ENCODE measurements at places on chromosomes 3 and 15.

DNA sequence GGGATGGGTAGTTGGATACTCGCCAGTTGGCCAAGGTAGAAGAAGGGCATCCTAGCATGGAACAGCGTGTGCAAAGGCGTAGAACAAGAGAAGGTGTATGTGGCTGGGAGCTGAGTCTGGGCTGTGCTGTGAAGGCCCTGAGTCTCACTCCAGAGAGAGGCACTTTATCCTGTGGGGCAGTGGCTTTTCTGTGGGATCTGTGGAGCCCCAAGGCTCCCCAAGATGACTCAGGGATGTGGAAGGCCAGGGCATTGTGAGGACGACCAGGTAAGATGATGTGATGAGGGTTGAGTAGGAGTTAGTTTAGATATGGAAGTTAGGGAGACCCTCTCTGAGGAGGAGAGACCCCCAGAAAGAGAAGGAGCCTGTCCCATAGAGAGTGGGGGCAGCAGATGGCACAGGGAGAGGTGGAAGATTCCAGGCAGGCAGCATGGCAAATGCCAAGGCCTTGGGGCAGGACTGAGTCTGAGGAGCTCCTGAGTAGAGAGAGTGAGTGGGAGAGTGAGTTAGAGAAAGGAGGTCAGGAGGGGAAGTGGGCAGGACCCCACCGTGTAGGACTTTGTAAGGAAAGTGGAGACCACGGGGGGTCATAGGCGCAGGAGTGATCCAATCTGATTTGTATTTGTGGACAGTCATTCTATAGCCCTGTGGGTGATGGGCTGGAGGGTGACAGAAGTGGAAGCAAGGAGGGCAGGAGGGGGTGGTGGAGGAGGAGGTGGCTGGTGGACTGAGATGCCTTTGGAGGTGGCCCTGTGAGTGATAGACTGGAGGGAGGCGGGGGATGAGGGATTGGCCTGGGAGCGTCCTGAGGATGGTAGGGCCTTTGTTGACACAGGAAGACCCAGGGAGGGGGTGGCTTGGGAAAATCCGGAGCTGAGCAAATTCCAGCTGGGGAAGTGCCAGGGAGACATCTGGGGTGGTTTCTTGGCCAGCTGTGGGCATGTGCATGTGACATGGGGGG, 50.3 kb downstream of the FBLN2 start:
- DNase-seq = peak; percentile 9

- DNase-seq = no peak
Measured at GRCh38 chr3:55641964-55642363, 154.9 kb upstream of the WNT5A start.

GRCh38 chr15:52483707-52484106, 45.0 kb downstream of the MYO5A start:
- DNase-seq = no peak

- no peak for DNase-seq
Measured at GRCh38 chr3:13417166-13417947, 2.8 kb downstream of the NUP210 start.

- no peak for DNase-seq
Measured at GRCh38 chr3:52343946-52344600, 28.0 kb downstream of the DNAH1 start.

GRCh38 chr3:24586920-24587319, 92.3 kb upstream of the THRB start:
- no peak for DNase-seq

DNA sequence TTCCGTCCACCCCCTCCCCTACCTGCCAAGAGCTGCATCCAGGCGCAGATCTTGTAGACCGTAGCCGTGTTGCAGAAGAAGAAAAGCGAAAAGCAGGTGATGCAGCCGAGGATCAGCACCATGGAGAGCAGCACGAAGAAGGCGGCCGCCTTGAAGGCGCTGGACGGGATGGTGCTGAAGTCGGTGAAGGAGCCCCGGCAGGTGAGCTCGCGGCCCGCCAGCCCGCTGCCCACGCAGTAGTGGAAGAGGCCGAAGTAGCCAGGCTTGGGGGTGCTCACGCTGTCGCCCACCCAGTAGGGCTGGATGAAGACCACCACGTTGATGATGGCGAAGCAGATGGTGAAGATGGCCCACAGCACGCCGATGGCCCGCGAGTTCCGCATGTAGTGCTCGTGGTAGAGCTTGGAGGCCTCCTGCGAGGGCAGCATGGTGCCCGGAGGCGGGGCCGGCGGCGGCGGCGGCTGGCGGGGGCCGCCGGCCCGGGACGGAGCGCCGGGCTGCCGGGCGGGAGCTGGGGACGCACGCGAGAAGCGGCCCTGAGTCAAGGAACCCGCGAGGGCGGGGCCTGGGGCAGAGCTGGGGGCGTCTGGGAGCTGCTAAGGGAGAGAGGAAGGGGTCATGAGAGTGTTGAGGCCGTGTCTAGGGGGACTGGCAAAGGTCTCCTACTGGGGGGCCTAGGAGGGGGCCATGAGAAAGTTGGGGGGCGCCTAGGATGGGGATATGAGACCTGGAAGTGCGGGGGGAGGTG, 1.2 kb downstream of the LHFPL4 start:
- no peak for DNase-seq

DNA sequence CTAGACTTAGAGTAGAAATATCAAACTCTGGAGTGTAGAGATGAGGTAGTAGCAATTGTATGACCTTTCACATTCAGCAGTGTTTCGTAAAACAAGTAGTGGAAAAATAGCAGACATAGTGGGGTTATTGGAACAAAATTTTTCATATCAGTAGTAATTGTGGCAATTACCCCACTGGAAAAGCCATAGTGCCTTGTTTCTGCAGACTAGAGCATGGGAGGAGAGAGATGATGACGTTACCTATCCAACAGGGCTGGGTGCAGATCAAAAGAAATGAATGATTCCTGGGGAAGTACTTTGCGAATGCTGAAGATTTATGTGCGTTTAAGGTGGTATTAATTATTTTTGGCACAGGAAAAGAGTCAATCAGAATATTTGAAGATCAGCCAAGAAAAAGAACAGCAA, 147.0 kb upstream of the LRRFIP2 start:
- DNase-seq = no peak

- peak; percentile 22 for DNase-seq
Measured at GRCh38 chr3:13142552-13143380, 69.5 kb upstream of the IQSEC1 start.

GRCh38 chr3:46283881-46284450, 41.7 kb downstream of the CCR3 start:
- DNase-seq = no peak

GRCh38 chr3:120506828-120507774, 56.3 kb upstream of the FSTL1 start:
- peak; percentile 33 for DNase-seq

- no peak for DNase-seq
Measured at GRCh38 chr3:194572944-194573491, 60.2 kb downstream of the TMEM44 start.

- DNase-seq = no peak
Measured at GRCh38 chr3:39232859-39233258, 40.5 kb upstream of the XIRP1 start.

DNA sequence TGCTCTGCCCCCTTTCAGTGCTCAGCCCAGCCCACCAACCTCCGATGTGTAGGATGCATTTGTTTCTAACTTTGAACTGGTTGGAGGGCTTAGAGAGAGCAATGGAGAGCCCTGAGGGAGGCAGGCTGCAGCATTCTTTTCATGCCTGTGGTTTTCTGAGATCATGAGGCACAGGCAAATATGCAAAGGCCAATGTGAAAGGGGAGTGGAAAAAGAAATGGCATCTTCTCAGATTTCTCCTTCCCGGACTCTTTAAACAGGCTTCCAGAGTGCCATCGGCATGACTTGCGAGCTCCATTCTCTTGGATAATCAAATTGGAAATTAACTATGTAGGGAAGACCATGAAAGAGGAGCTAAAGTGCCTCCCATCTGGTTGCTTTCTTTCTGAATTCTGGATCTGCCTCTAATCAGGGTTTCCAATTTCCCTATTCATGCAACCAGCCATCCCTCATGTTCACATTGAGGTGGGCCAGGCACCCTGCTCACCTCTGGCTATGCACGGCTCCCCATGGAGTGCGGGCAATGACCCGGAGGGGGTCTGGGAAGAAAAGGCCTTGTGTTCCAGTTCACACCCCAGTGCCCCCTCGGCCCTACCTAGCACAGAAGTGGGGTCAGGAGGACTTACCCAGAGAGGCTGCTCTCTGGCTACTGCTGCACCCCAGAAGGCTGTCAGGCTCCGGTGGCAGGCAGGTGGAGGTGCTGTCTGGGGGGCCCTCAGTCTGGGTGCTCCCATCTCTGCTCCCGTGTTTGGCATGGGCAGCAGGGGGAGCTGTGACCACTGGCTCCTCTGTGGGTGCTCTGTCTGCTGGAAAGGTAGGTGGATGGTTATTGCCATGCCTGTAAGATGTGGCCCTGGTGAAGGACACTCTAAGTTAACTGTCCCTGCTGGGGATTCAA, 16.1 kb downstream of the AMOTL2 start:
- peak; percentile 35 for DNase-seq

DNA sequence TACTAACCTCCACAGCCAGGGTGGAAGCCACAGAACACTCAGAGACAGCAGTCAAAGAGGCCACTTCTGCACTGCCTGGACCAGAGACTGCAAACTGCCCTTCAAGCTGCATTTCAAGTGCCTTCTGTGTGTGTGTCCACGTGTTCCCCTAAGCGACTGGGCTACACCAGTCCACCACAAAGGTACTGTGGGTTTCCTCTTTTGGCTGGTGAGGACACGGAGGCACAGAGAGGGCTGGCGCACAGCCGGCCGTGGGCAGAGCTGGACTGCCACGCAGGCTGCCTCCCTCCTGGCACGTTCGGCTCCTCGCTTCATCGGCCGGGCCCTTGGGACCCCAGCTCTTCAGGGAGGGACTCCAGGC, 60.9 kb downstream of the MGLL start:
- peak; percentile 67 for DNase-seq

DNA sequence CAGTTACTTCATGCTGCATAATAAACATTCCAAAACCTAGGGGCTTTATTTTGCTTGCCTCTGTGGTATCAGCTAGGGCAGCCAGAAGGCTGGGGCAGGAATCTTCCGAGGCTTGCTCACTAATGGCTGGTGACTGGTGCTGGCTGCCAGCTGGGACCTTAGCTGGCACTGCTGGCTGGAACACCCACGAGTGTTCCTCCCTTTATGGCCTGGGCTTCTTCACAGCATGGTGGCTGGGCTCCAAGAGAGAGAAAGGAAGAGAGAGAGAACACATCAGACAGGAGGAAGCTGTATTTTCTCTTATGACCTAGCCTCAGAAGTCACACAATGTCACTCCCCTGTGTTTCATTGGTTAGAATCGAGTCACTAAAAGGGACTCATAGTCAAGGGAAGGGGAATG, 23.9 kb upstream of the CDCP1 start:
- peak; percentile 11 for DNase-seq
